NCI-H187 treated with DMSO at 0.1 percent for 48 hours (cell line): ENCODE measurements at places on chromosomes 11 and 22.

DNA sequence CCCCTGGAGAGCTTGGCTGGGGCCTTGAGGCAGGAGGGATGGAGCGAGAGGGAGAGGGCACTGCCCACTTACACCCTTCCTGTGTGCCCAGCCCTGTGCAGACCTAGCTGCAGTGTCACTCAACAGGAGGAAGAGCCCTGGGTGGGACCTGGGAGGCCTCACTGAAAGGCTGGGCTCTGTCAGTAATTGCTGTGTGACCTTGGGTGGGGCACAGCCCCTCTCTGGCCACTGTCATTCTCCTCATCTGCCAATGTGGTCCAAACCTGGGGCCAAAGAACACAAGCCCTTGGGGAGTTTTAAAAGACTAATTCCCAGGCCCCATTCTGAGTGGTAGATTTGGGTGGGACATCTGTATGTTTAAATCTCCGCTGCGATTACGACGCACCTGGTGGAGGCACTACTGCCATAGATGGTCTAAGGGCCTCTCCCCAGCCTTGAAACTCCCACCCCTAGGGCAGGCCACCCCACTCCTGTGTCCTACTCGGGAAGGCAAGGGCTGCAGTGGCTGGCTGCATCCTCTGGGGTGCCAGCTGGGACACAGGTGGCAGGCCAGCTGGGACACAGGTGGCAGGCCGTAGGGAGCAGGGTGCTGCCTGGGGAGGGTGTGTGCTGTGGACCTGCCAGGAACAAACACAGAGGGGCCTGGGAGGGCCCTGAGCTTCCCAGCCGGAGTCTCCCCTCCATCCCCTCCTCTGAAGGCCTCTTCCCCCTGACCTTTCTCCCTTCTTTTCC, 12.3 kb upstream of the SOX10 start:
- DNase-seq, result no peak

GRCh38 chr11:70109006-70109405, 30.9 kb downstream of the ANO1 start:
- no peak for DNase-seq

- DNase-seq, result no peak
Observed at GRCh38 chr22:17753401-17753989, 20.8 kb downstream of the BID start.

DNA sequence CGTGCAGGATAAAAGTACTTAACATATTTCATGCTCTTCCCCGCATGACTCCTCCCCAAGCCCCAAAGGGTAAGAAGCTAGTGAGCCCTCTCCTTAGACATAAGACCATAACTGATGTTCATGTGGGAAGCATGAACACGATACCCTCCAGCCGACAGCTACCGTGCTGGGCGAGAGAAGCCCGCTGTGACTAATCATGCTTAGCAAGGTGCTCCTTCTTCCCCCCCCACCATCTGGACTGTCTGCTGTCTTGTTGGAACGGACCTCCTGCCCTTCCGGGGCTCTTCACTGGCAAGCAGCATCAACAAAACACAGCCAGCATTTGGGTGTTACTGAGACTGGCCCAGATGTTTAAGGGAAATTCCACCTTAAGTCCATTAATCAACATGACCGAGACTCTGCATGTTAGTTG, 200.6 kb downstream of the DBX1 start:
- DNase-seq, result no peak

GRCh38 chr22:50443801-50444625, 30.8 kb downstream of the SBF1 start:
- no peak for DNase-seq

- no peak for DNase-seq
Observed at GRCh38 chr11:9073466-9074225, 17.8 kb downstream of the SCUBE2 start.

DNA sequence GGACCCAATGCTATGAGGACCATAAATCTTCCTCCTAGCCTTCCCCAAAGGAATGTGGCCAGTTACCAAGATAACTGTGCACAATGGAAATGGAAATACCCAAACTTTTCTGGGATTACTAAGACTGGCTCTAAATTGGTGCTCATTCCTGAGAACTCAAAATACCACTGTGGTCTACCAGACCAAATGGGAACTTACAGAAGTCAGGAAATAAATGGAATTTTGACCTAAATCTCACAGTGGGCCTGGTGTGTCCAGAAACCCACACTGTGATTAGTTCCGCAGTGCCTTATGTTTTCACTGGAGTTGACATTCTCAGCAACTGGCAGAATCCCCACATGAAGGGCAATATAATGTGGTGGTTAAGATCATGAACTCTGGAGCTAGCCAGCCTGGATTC, 99.4 kb upstream of the ZC3H12C start:
- DNase-seq, result no peak

GRCh38 chr11:125250318-125251213, 86.0 kb downstream of the PKNOX2 start:
- no peak for DNase-seq

- DNase-seq, result no peak
Observed at GRCh38 chr11:122874991-122875390, 7.6 kb upstream of the JHY start.

GRCh38 chr22:27489178-27489675, 312.3 kb downstream of the MN1 start:
- DNase-seq, result no peak

DNA sequence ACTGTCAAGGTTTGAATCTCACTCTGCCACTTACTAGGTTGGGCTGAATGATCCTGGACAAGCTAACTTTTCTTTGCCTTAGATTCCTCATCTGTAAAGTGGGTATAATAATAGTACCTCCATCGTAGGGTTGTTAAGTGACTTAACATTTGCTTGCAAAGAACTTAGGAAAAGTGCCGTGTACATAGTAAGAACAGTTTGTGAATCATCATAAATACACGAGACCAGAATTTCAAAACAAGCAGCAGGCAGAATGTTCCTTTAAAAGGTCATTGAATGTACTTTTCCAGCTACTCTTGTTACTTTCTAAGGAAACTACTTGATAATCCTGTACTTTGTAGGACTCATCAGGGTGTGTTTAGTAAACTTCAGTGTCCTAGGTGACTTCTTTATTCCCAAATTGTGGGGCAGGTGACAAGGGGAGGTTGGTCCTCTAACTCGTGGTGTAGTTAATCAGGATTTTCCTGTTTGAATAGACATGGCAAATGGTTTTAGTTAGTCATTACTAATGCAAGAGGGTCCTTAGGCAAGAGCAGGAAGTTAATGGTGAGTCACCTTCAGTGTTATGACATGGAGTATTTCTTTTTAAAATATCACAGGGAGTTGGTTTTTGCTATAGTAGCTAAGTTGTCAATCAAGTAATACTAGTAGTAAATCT, 67.9 kb downstream of the YAP1 start:
- DNase-seq, result no peak

- DNase-seq, result no peak
Observed at GRCh38 chr11:33040033-33040861, 875 bp downstream of the TCP11L1 start.

DNA sequence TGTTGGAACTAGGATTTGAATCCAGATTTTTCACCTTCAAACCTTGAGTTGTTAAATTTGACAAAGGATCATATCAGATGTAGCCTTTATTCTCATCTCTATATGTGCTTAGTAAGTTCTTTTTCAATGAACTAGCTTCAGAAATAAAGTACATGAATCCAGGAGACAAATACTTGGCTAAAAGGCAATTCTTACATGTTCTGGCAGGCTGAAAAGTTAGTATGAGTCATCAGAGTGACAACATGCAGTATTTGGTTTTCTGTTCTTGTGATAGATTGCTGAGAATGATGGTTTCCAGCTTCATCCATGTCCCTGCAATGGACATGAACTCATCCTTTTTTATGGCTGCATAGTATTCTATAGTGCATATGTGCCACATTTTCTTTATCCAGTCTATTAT, 40.4 kb downstream of the BBOX1 start:
- DNase-seq, result no peak

- DNase-seq, result no peak
Observed at GRCh38 chr11:105241136-105241535, 101.6 kb upstream of the CARD18 start.

GRCh38 chr11:33264926-33265325, 7.7 kb downstream of the HIPK3 start:
- no peak for DNase-seq

GRCh38 chr11:134751031-134751585, 339.1 kb upstream of the B3GAT1 start:
- no peak for DNase-seq
